Kidney glomerular epithelial cell (primary cell): ENCODE measurements at places on chromosomes 5 and 9.
A peak's percentile ranks its signal among the peaks of the same experiment; 100 is the strongest.

- no peak for DNase-seq
These were observed 16.0 kb downstream of the CXXC5 start for GRCh38 chr5:139664086-139664693.

- DNase-seq = no peak
These were observed 5.8 kb downstream of the HAPLN1 start for GRCh38 chr5:83714810-83715209.

GRCh38 chr5:51632793-51633192, 249.5 kb downstream of the ISL1 start:
- DNase-seq = no peak

- DNase-seq = no peak
These were observed 25.1 kb upstream of the SLC44A1 start for GRCh38 chr9:105219291-105219805.

DNA sequence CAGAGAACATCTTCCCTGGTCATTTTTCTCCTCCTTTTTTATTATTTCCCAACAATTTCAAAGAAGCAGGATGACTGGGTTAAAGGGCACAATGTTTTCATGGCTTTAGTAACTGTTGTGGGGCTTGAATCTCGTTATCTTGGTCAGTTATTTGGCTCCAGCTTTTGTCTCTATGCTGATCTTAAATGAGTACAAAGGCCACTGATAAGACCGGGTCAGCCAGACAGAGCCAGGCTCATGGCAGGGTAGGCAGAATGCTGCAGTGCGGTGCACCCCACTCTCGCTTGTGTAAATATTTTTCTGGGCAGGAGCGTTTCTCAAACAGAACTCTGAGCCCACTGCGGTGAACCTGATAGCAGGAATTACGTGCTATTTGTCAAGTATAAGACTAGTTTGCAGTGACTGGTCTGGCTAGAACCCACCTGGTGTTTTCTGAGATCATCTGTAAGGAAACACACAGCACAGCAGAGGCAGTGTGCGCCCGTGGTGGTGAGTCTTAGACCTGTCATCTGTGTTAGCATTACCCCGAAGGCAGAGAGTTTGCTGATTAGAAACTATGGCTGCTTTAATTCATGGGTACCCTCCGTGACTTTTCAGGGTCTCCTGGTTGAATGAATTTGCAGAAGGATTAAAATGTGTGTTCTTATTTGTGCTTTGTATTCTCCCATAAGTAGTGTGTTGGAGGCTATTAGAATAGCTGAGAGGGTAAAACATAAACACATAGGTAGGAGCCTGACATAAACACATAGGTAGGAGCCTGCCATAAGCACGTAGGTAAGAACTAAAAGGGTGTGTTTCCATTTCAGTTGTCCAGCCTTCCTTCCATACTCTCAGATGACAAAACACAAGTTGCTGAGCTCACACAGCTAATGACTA, 158.6 kb upstream of the DMRT1 start:
- no peak for DNase-seq

DNA sequence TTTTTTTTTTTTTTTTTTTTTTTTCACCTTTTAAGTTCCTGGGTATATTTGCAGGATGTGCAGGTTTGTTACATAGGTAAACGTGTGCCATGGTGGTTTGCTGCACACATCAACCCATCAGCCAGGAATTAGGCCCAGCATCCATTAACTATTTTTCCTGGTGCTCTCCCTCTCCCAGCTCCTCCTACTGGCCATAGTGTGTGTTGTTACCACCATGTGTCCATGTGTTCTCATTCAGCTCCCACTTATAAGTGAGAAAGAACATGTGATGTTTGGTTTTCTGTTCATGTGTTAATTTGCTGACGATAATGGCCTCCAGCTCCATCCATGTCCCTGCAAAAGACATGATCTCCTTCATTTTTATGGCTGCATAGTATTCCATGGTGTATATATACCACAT, 350.5 kb downstream of the MAN2A1 start:
- DNase-seq = no peak

DNA sequence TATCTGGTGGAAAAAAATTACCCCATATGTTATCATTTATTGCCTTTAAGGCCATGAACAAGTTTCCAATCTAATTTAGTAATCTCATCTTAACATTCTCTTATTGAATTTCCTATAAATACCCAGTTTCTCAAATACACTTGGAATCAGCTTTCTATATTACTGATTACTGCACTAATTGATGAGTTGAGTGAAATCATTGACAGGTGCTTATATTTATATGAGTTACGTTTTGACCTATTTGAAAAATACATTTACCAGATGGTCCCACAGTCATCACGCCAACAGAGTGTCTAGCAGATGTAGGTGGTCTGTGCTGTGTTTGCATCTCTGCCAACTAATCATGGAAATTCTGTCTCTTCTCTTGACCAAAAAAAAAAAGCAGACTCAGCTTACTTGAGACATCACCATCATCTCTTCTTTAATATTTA, 307.3 kb upstream of the NREP start:
- DNase-seq = no peak

- no peak for DNase-seq
These were observed 1.8 kb downstream of the LCNL1 start for GRCh38 chr9:136984464-136985026.

GRCh38 chr5:39057734-39058133, 16.5 kb downstream of the RICTOR start:
- DNase-seq = no peak

GRCh38 chr5:156476678-156477077, 149.7 kb downstream of the SGCD start:
- DNase-seq = no peak

DNA sequence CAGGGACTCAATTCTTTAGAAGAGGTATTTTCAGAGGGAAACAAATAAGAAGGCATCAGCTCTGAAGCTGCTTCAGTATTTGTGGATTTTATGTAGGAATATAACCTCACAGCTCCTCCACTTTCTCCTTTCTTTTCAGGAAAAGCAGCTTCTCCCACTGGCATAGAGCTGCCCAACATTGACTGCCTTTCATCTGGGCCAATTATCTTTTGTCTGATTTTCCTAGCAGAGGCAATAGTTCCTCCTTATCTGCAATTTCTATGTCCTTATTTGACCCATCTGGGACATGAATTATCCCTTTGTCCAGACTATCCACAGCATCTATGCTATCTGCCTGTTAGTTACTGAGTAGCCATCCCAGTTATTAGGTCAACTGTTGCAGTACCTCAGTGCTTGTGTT, 1671.2 kb upstream of the ACO1 start:
- no peak for DNase-seq

GRCh38 chr5:172164769-172165212, 23.2 kb downstream of the STK10 start:
- no peak for DNase-seq

GRCh38 chr5:126921241-126922091, 108.9 kb downstream of the MARCHF3 start:
- no peak for DNase-seq

- DNase-seq = no peak
These were observed 4.5 kb downstream of the CCDC180 start for GRCh38 chr9:97311798-97312500.

DNA sequence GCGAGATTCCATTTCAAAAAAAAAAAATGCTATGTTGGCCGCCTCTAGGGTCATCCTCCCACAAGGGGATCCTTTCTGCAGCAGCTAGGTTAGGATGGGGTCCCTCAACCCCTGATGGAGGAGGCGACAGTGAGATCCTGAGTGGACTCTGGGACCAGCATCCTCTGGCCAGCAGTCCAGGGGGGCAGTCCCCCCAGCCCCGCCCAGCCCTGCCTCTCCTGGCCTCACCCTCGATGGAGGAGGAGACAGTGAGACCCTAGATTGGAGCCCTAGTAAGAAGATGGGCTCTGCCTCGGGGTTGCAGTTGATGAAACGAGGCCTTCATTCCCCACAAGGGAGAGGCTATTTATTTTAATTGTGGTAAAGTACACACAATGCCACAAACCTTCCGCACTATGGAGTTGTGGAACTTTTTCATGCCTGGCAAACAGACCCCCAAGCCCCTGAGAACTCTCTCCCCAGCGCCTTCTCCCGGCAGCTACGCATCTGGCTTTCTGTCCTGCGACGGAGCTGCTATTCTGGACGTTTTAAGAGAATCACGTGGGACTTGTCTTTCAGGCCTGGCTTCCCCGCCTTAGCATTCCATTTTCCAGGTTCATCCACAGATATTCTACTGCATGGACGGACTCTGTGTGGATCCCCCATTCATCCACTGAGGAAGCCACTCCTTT, 15.8 kb downstream of the VAV2 start:
- no peak for DNase-seq

DNA sequence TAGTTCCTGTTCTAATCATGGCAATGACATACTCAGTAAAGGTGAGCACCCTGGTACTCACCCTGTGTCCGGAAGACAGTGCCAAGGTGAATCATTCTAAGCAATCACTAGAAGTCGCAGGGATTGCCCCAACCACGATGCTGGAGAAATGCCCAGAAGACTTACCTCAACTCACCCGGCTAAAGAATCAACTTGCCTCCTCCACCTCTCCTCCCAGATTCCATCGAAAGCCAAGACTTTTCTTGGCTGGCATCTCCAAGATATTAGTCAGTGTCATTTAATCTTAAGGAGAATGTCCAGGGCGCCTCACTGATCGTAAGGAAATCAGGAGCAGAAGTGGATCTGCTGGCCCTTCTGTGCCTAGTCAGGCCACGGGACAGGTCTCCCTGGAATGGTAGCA, 204.9 kb downstream of the ERCC6L2 start:
- peak; percentile 95 for DNase-seq

DNA sequence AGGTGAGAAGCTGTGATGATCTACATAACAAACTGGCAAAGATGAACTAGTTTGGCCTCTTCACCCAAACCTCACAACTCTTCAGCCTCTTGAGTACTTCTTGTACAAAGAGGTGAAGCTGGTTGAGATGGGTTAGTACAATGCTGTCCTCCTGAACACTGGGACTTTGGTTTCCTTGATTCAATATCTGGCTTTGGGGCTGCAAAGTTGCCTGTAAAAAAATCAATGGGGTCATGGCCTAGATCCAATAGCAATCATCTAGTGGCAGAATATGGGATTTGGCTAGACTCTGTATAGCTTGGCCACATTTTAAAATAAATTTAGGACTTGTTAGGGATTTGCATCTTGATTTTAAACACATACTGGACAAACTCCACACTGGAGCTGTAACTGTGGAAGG, 179.1 kb downstream of the ADAMTS12 start:
- no peak for DNase-seq

DNA sequence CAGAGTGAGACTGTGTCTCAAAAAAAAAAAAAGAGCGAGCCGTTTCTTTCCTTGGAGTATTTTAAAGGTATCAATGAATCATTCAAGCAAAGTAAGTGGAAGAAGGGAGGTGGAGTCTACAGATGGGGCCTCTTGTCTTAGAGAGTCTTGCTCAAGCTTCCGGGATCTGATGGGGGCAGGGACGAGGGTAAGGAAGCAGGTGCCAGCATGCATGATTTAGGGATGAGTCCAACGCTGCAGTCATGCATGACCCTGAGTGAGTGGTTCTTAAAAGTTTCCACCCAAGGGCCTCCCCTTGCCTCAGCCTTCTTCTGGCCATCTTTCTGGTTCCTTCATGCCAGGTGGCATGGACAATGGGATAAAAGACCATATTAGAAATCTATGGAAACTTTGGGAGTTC, 79.6 kb downstream of the MYO10 start:
- DNase-seq = peak; percentile 23

DNA sequence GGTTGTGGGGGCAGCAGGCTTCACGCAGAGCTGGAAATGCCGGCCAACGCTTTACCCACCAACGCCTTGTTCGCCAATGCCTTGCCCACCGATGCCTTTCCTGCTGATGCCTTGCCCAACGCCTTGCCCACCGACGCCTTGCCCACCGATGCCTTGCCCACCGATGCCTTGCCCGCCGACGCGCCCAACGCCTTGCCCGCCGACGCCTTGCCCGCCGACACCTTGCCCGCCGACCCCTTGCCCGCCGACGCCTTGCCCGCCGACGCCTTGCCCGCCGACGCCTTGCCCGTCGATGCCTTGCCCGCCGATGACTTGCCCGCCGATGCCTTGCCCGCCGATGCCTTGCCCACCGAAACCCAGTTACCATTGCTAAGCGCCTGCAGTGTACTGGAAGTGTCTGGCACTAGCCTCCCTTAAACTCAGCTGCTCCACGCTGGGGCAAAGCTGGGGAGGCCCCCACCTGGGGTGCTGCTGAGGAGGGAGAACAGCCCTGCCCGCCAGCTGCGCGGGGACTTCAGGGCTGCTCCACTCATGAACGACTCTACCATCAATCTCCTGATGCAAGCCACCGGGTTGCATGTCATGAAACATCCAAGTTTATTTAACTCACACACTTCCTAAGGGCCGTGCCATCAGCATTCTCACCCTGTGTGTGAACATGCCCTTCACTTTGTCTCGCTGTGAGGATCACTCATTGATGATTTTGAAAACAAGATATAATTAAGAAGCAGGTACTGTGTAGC, 1.8 kb downstream of the SLC6A18 start:
- no peak for DNase-seq

DNA sequence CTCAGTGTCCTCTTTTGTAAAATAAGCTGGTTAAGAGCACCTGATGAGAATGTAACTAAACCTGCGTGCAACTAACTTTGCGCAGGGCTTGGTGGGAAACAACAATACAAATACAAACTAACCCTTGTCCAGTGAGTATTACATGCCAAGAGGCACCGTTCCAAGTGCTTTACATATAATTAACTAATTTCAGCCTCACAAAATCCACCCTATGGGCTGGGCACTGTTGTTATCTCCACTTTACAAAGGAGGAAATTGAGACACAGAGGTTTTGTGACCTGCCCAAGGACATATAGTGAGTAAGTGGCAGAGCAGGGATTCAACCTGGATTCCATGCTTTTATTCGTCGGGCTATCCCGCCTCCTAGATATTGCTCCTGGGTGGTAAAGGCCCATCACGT, 26.2 kb upstream of the TNIP1 start:
- no peak for DNase-seq

GRCh38 chr5:132651838-132652469, 6.0 kb upstream of the IL13 start:
- no peak for DNase-seq

DNA sequence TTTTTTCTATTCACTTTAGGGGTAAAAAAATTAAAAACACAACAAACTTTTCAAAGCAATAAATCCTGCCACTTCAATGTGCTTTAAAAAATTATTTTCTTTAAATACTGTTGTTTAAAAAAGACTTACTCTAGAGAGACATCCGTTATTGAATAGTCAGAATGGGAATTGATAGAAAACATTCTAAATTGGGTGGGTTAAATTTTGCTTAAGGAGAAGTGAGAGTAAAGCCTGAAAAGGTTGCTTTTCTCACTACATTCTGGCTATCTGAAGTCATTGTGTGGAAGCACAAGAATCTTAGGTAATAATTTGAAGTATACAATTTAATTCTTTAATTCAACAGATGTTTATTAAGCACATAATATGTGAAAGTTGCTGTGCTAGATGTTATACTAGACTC, 509.3 kb downstream of the NR2F1-AS1 start:
- DNase-seq = no peak

- no peak for DNase-seq
These were observed 404.6 kb downstream of the DMRT2 start for GRCh38 chr9:1454616-1455347.
